ENCODE measurements at places on chromosomes 7 and 10. TPM values are rescaled to one million over a fixed set of nuclear protein-coding genes. Genes with fewer than 3 reads are reported as not detected.

DNA sequence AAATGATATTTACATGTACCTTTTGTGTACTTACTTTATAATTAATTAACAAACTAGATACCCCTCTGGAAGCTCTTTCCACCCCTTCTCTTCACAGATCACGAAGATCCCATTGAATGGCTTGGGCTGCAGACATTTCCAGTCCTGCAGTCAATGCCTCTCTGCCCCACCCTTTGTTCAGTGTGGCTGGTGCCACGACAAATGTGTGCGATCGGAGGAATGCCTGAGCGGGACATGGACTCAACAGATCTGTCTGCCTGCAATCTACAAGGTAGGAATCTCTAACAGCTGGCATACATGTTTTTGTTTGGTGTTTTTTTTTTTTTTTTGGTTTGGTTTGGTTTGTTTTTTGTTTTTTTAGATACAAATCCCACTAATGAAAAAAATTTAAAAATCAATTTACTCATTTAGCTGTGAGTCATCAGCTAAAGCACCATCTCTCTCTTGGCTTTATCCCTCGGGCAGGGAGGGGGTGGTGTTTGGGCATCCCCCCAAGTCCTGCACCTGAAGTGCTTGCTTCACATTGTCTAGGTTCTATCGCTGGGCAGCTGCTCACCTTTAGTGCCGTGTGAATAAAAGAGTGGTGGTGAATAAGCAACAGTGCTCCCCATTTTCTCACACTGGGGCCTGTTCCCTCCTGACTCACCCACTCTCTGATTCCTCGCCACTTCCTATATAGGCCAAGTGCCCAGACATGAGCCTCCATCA lies 68.9 kb downstream of the MET start:
- no peak for DNase-seq
- no peak overlapping the region for H3K4me3 ChIP-seq

GRCh38 chr10:121754666-121755065 lies 156.4 kb upstream of the FGFR2 start:
- DNase-seq, result no peak
- H3K4me3 ChIP-seq, result no peak overlapping the region
- peaks cover 6% of the 10 kb centered on the region for H3K36me3 ChIP-seq
- no peaks in the 10 kb centered on the region for H3K27me3 ChIP-seq
- H3K4me1 ChIP-seq, result peaks cover 18% of the 10 kb centered on the region
- peak overlapping the region; percentile 87 for H3K27ac ChIP-seq

DNA sequence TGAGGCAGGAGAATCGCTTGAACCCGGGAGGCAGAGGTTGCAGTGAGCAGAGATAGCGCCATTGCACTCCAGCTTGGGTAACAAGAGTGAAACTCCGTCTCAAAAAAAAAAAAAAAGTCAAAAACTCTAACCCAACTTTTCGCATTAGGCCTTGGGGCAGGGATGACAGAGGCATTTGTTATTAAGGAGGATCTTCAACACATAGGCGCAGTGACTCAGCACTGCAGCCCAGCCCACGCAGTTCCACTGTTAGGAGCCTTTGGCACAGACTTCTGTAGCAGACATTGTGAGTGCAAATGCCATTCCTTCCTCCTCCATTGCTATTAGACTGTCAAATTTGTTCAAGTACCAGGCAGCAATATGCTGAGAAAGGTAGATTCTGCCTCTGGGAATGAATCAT lies 43.1 kb upstream of the KLHL7 start:
- H3K27ac ChIP-seq, result no peak overlapping the region
- H3K4me1 ChIP-seq, result no peaks in the 10 kb centered on the region

- no peak for DNase-seq
- no peak overlapping the region for H3K27ac ChIP-seq
- H3K36me3 ChIP-seq, result no peaks in the 10 kb centered on the region
- H3K4me3 ChIP-seq, result no peak overlapping the region
These were observed 29.2 kb upstream of the ATRNL1 start for GRCh38 chr10:115063701-115064658.

Gene TNPO3
- 57.3 TPM for total RNA-seq

DNA sequence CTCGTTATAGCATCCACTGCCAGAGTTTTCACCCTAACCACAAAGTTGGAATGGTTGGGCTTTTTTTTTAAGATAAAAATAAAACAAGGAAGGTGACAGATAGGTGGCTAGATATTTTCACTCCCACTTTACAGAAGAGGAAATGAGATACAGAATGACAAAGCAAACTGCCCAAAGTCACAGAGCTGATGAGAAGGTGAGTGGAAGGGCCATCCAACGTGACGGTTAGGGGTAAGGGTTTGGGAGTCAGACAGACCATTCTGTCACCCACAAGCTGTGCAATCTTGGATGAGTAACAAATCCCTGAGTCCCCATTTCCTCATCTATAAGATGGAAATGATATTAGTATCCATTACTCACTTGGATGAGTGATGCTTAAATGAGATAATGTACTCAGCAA lies 106.9 kb upstream of the PDLIM1 start:
- peaks cover 33% of the 10 kb centered on the region for H3K4me1 ChIP-seq
- no peak overlapping the region for H3K4me3 ChIP-seq
- no peak overlapping the region for H3K27ac ChIP-seq
- no peak for DNase-seq
- no peaks in the 10 kb centered on the region for H3K36me3 ChIP-seq
- no peaks in the 10 kb centered on the region for H3K27me3 ChIP-seq

GRCh38 chr7:119963654-119964053 lies 309.3 kb upstream of the KCND2 start:
- no peaks in the 10 kb centered on the region for H3K36me3 ChIP-seq
- DNase-seq, result no peak
- H3K27ac ChIP-seq, result no peak overlapping the region
- H3K27me3 ChIP-seq, result no peaks in the 10 kb centered on the region
- H3K4me3 ChIP-seq, result no peak overlapping the region

DNA sequence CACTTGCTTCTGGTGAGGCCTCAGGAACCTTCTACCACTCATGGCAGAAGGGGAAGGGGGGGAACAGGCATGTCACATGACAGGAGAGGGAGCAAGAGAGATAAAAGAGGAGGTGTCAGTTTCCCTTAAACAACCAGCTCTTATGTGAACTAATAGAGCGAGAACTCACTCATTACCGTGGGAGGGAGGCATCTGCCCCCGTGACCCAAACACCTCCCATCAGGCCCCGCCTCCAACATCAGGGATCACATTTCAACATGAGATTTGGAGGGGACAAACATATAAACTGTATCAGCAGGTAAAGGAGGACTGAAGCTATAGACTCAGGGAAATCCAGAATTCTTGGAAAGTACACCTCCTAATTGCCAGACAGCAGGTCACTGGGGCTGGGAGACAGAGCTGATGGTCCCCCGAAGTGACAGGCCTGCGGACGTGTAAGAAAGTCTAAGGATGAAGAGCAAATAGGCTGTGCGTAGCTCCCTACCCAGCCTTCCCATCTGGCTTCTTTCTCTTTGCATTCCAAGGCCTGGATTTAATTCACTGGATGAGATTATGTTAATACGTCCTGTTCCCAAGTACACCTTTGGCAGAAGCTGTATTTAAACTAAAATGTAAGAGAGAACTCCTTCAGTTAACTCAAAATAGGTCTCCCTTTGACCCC lies 186.7 kb upstream of the LYZL2 start:
- no peak overlapping the region for H3K27ac ChIP-seq
- peaks cover 19% of the 10 kb centered on the region for H3K4me1 ChIP-seq
- no peak overlapping the region for H3K4me3 ChIP-seq

DNA sequence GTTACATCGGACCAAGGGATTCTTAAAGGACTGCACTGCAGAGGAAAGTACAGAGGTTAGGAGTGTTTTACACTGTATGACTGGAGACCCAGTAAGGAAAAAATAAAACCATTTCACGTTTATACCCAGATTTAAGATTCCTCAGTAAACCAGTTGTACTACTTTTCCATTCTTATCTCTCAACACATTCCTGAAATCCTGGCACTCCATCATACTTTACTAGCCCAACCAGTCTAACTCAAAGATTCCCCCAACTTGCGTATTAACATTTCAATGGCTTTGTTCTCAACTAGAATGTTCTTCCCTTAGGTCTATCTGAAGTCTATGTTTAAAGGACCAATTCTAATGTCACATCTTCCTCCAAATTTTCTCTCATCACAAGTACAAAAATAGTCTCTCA lies 8.0 kb downstream of the CCDC186 start:
- no peaks in the 10 kb centered on the region for H3K27me3 ChIP-seq
- H3K4me1 ChIP-seq, result peaks cover 11% of the 10 kb centered on the region
- peak; percentile 66 for DNase-seq
- H3K4me3 ChIP-seq, result no peak overlapping the region

DNA sequence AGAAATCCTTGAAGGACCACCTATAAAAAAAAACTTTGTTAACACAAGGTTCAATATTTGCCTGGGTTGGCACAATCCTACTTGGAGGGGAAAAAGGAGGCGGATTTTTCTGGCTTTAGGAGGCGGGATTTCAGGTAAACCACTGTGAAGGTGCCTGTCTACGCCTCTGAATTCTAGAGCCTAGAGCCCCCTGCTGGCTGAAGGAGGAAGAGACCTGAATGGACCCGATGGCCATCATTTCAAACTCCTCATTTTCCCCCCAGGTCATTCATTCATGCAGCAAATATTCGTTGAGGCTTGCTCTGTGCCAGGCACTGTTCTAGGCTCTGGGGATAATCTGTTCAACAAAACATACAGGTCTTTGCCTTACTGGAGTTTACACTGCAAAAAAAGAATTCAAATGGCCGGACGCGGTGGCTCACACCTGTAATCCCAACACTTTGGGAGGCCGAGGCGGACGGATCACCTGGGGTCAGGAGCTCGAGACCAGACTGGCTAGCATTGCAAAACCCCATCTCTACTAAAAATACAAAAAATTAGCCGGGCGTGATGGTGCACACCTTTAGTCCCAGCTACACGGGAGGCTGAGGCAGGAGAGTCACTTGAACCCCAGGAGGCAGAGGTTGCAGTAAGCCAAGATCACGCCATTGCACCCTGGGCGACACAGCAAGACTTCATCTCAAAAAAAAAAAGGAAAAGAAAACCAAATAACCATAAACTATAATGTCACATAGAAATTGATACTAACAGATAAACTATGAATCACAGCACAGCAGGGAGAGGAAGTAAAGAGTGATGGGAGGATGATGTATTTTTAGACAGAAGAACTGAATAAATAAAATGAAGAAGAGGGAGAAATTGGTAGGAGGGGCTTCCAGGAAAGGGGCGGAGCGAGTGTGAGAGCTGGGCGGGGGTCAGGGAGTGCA lies 90.1 kb upstream of the NFE2L3 start:
- H3K27me3 ChIP-seq, result peaks cover 18% of the 10 kb centered on the region
- H3K4me1 ChIP-seq, result no peaks in the 10 kb centered on the region
- H3K27ac ChIP-seq, result no peak overlapping the region
- peak overlapping the region; percentile 19 for H3K4me3 ChIP-seq
- DNase-seq, result peak; percentile 80

Gene EPHA1
- total RNA-seq, result 46.4 TPM

GRCh38 chr7:122327969-122328368 lies 23.4 kb upstream of the FEZF1 start:
- H3K4me1 ChIP-seq, result no peaks in the 10 kb centered on the region
- no peaks in the 10 kb centered on the region for H3K27me3 ChIP-seq
- no peaks in the 10 kb centered on the region for H3K36me3 ChIP-seq
- no peak for DNase-seq
- no peak overlapping the region for H3K4me3 ChIP-seq

- no peaks in the 10 kb centered on the region for H3K4me1 ChIP-seq
- H3K27ac ChIP-seq, result no peak overlapping the region
- H3K4me3 ChIP-seq, result no peak overlapping the region
- no peaks in the 10 kb centered on the region for H3K27me3 ChIP-seq
- no peak for DNase-seq
- H3K36me3 ChIP-seq, result no peaks in the 10 kb centered on the region
These were observed 93.1 kb upstream of the NAMPT start for GRCh38 chr7:106377847-106378361.

DNA sequence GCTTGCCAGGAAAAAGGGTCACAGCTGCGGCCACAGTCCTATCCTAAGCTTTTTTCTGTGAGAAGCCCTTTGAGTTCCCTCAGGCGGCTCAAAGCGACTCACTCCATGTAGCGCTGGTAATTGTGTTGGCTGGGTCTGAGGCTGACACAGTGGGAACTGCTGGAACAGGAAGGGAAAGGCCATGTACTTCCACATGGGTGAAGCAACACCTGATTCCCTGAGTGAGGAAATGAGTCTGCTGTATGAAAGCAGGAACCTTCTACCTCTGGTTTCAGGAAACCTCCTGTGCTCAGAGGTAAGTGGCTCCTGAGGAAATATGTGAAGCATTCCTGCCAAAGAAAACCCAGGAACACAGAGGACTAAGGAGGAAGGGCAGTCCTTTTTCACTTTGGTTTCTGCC lies 734.6 kb upstream of the SORCS1 start:
- no peak overlapping the region for H3K4me3 ChIP-seq
- no peaks in the 10 kb centered on the region for H3K36me3 ChIP-seq
- H3K27ac ChIP-seq, result peak overlapping the region; percentile 70
- DNase-seq, result peak; percentile 62
- peaks cover 27% of the 10 kb centered on the region for H3K4me1 ChIP-seq
- no peaks in the 10 kb centered on the region for H3K27me3 ChIP-seq

- H3K4me3 ChIP-seq, result no peak overlapping the region
- no peak for DNase-seq
- H3K4me1 ChIP-seq, result no peaks in the 10 kb centered on the region
- no peaks in the 10 kb centered on the region for H3K36me3 ChIP-seq
- H3K27me3 ChIP-seq, result no peaks in the 10 kb centered on the region
- no peak overlapping the region for H3K27ac ChIP-seq
These were observed 680.4 kb upstream of the POM121L12 start for GRCh38 chr7:52355053-52355452.

GRCh38 chr7:4166807-4167206 lies 515.3 kb upstream of the FOXK1 start:
- no peaks in the 10 kb centered on the region for H3K27me3 ChIP-seq
- no peaks in the 10 kb centered on the region for H3K36me3 ChIP-seq
- 0 out of 2 replicates have a peak, but pooled peaks cover 3% of the 10 kb centered on the region for H3K4me1 ChIP-seq

- peaks cover 30% of the 10 kb centered on the region for H3K4me1 ChIP-seq
- H3K27ac ChIP-seq, result peak overlapping the region; percentile 73
These were observed 6.3 kb upstream of the ZNF503 start for GRCh38 chr10:75407713-75408508.

GRCh38 chr10:103539751-103540150 lies 46.2 kb downstream of the NEURL1 start:
- no peaks in the 10 kb centered on the region for H3K27me3 ChIP-seq
- H3K4me1 ChIP-seq, result peaks cover 11% of the 10 kb centered on the region
- DNase-seq, result no peak
- H3K36me3 ChIP-seq, result no peaks in the 10 kb centered on the region
- no peak overlapping the region for H3K27ac ChIP-seq

Gene TUBGCP2
- 84.4 TPM for total RNA-seq

Gene PRLHR
- total RNA-seq, result not detected

Gene WDR86
- total RNA-seq, result not detected

Gene IFIT1B
- total RNA-seq, result not detected

GRCh38 chr10:70847659-70848360 lies 32.1 kb downstream of the SGPL1 start:
- no peak for DNase-seq
- no peak overlapping the region for H3K4me3 ChIP-seq
- H3K27me3 ChIP-seq, result no peaks in the 10 kb centered on the region
- H3K27ac ChIP-seq, result no peak overlapping the region
- peaks cover 35% of the 10 kb centered on the region for H3K36me3 ChIP-seq

- no peak within 1 kb of the TSS for H3K27ac ChIP-seq
- no peak for DNase-seq
- no peaks in the 10 kb centered on the region for H3K36me3 ChIP-seq
- H3K4me3 ChIP-seq, result no peak within 1 kb of the TSS
- H3K27me3 ChIP-seq, result no peaks in the 10 kb centered on the region
These were observed at the start of the genes ATP6V0A4 and TMEM213 for GRCh38 chr7:138797715-138798320. Gene ATP6V0A4 (minus strand): TSS chr7:138798196. CDS start chr7:138771247, 26,949 bp downstream. Gene TMEM213 (plus strand): TSS chr7:138797994. CDS start chr7:138798105, 111 bp downstream.

Measured in PC-3 (cell line).